Hematopoietic multipotent progenitor cell (in vitro differentiated cells): ENCODE measurements at places on chromosomes 3 and 15.

GRCh38 chr15:82298520-82298919, 35.9 kb downstream of the SAXO2 start:
- peak; percentile 58 for DNase-seq

DNA sequence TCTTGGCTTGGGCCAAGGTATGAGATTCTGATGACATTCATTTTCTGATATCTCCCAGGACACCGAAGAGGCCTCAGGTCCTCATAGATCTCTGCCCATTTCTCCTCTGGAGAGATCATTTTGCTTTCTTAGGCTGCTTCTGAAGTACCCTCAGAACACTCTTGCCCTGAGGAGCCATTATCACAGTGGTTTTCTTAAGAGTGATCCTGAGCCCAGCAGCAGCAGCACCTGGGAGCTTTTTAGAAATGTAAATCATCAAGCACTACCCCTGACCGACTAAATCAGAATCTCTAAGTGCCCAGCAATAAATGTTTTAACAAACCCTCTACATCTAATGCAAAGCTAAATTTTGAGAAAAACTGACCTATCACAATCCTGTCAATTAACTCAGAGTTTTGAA, 40.6 kb upstream of the SLC9A9 start:
- DNase-seq, result no peak

GRCh38 chr3:52437326-52438103, 7.4 kb downstream of the SEMA3G start:
- no peak for DNase-seq

GRCh38 chr3:9664119-9664751, 14.9 kb downstream of the MTMR14 start:
- no peak for DNase-seq

GRCh38 chr3:150410311-150411105, 2.4 kb downstream of the TSC22D2 start:
- DNase-seq, result peak; percentile 18
